ENCODE measurements at places on chromosomes 1 and 21. TPM values are rescaled to one million over a fixed set of nuclear protein-coding genes. Genes with fewer than 3 reads are reported as not detected.

Gene HES2
- 0.62 TPM for polyA plus RNA-seq

Gene TAS1R1
- polyA plus RNA-seq, result 7.3 TPM

Gene NID1
- 323 TPM for polyA plus RNA-seq

Gene LEFTY1
- polyA plus RNA-seq, result 0.61 TPM

Gene PERM1
- polyA plus RNA-seq, result 1.2 TPM

Gene DTL
- polyA plus RNA-seq, result 8.7 TPM

Gene TMEM52
- 103 TPM for polyA plus RNA-seq

Gene DNALI1
- polyA plus RNA-seq, result 22.1 TPM

Gene FCRL6
- 0.10 TPM for polyA plus RNA-seq

Gene RXFP4
- polyA plus RNA-seq, result not detected

Gene RXRG
- polyA plus RNA-seq, result 42.1 TPM

Gene CIART
- 2.9 TPM for polyA plus RNA-seq

Gene SV2A
- 5.6 TPM for polyA plus RNA-seq

Gene HFM1
- polyA plus RNA-seq, result 1.4 TPM

Data from muscle of leg (tissue), 16 donors.